ENCODE measurements at places on chromosomes 5 and 9. TPM values are rescaled to one million over a fixed set of nuclear protein-coding genes. Genes with fewer than 3 reads are reported as not detected.

Gene FOXD4
- polyA plus RNA-seq, result 0.34 TPM

Gene OSMR
- polyA plus RNA-seq, result 56.0 TPM

Gene MRPL50
- 6.3 TPM for polyA plus RNA-seq

Gene THBS4
- 1.1 TPM for polyA plus RNA-seq

Gene CHSY3
- not detected for polyA plus RNA-seq

GRCh38 chr5:96254980-96255691 lies 177.9 kb downstream of the PCSK1 start:
- H3K4me1 ChIP-seq, result peaks cover 11% of the 10 kb centered on the region
- H3K27ac ChIP-seq, result peak overlapping the region; percentile 87
- H3K4me3 ChIP-seq, result no peak overlapping the region
- no peaks in the 10 kb centered on the region for H3K36me3 ChIP-seq

DNA sequence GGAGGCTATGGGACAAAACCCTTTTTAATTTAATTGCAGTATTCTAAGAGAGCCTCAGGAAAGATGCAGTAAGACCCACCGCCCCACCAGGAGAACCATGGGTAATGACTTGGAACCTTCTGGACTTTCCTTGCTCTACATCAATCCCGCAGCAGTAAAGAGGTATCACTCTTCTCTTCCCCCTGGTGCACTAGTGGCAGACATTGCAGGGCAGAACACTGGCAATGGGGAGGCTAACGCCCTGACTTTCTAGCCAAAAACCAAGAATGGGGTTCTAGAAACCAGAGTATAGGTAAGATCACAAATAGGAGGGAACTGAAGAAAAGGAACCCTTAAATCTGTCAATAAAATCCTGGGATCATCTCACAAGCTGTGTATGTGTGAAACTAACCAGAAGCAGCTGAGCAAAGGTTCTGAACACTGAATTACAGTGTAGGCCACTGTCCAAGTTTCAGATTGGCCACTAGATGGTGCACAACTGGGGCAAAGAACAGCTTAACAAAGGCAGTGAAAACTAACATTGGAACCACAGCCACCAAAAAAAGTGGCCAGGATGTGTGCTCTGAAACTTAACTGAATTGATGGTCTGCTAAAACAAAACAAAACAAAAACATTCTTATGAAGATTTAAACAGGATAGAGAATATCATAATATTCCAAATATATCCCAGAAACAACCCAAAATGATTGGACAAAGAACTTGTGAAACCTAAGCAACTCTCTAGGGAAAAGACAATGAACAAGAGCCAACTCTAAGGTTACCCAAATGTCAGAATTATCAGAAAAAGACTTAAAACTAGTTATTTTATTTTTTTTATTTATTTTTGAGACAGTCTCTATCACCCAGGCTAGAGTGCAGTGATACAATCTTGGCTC lies 6.6 kb upstream of the FAM151B start:
- no peak overlapping the region for H3K27ac ChIP-seq
- peak; percentile 28 for DNase-seq
- no peak overlapping the region for H3K4me3 ChIP-seq
- H3K4me1 ChIP-seq, result no peaks in the 10 kb centered on the region
- no peaks in the 10 kb centered on the region for H3K27me3 ChIP-seq

DNA sequence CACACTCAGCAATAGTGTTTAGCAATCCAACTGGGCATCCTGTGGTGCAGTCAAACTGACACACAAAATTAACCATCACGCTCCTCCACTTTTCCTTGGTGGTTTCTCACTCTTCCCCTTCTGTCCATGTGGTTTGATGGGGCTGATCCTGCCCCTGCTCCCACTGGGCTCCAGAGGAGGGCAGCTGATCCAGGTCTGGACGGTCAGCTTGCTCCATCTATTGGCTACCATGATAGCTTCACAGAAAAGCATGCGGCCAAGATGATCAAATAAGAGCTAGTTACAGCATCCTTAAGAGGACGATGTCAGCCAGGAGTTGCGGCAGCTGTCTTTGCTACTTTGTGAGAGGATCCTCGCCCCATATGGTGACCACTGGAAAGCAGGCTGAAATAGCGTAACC lies 29.6 kb upstream of the RANBP17 start:
- no peaks in the 10 kb centered on the region for H3K36me3 ChIP-seq
- no peak for DNase-seq
- H3K27ac ChIP-seq, result no peak overlapping the region
- H3K4me3 ChIP-seq, result no peak overlapping the region
- H3K27me3 ChIP-seq, result no peaks in the 10 kb centered on the region

- H3K36me3 ChIP-seq, result no peaks in the 10 kb centered on the region
- H3K27ac ChIP-seq, result no peak overlapping the region
- no peaks in the 10 kb centered on the region for H3K4me1 ChIP-seq
- H3K4me3 ChIP-seq, result no peak overlapping the region
- DNase-seq, result no peak
These were observed 201.1 kb downstream of the NNT start for GRCh38 chr5:43804041-43804440.

DNA sequence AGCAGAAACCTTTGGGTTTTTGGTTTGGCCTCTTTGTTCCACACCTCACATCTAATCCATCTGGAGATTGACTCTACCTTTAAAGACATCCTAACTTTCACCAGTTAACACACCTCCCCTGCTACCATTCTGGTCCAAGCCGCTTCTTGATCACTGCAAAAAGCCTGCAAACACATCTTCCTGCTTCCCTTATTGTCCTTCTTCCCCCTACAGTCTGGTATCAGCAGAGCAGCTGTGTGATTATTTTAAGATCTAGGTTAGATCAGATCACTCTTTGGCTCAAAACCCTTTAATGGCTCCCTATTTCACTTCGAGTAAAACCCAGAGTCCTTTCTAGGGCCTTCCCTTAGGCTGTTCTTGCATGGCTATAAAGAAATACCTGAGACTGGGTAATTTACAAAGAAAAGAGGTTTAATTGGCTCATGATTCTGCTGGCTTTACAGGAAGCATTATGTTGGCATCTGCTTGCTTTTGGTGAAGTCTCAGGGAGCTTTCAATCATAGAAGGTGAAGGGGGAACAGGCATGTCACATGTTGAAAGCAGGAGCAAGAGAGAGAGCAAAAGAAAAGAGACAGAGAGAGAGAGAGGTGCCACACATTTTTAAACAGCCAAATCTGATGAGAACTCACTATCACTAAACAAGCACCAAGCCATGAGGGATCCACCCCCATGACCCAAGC lies 1.5 kb upstream of the TEX10 start:
- H3K27ac ChIP-seq, result no peak overlapping the region
- H3K4me3 ChIP-seq, result peak overlapping the region; percentile 97
- H3K4me1 ChIP-seq, result peaks cover 17% of the 10 kb centered on the region
- DNase-seq, result no peak
- peaks cover 7% of the 10 kb centered on the region for H3K36me3 ChIP-seq

GRCh38 chr5:150672884-150673275 lies 11.8 kb downstream of the MYOZ3 start:
- no peaks in the 10 kb centered on the region for H3K36me3 ChIP-seq
- H3K4me3 ChIP-seq, result peak overlapping the region; percentile 49
- H3K4me1 ChIP-seq, result peaks cover 13% of the 10 kb centered on the region
- no peak for DNase-seq

- no peak overlapping the region for H3K27ac ChIP-seq
- H3K36me3 ChIP-seq, result peaks cover 7% of the 10 kb centered on the region
- peaks cover 9% of the 10 kb centered on the region for H3K4me1 ChIP-seq
- no peaks in the 10 kb centered on the region for H3K27me3 ChIP-seq
These were observed 246.8 kb upstream of the HAPLN1 start for GRCh38 chr5:83967417-83967816.

- H3K36me3 ChIP-seq, result no peaks in the 10 kb centered on the region
- no peak overlapping the region for H3K27ac ChIP-seq
- no peaks in the 10 kb centered on the region for H3K4me1 ChIP-seq
These were observed 104.2 kb downstream of the PPARGC1B start for GRCh38 chr5:149834246-149834855.

- no peak for DNase-seq
- no peaks in the 10 kb centered on the region for H3K27me3 ChIP-seq
These were observed 4.6 kb downstream of the RAPGEF6 start for GRCh38 chr5:131630208-131630962.

GRCh38 chr5:143964919-143965318 lies 153.0 kb downstream of the HMHB1 start:
- no peaks in the 10 kb centered on the region for H3K27me3 ChIP-seq
- H3K4me3 ChIP-seq, result no peak overlapping the region
- H3K36me3 ChIP-seq, result no peaks in the 10 kb centered on the region
- no peaks in the 10 kb centered on the region for H3K4me1 ChIP-seq
- H3K27ac ChIP-seq, result no peak overlapping the region

DNA sequence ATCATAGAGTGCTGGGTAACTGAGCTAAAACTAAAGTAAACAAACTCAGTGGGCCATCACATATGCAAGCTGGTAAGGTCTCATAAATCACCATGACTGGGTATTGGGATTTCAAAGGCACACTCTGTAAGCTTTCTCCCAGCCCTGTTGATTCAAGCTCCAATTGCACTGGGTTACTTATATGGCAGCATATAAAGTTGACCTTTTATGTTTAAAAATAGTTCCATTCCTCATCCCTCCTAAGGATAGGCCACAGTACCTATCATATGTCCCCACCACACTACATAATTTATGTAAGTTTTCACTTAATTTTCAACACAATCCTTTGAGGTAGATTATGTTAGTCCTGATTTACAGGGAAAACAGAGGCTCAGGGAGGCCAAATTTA lies 438.4 kb downstream of the RAB3C start:
- peaks cover 3% of the 10 kb centered on the region for H3K4me1 ChIP-seq
- H3K27me3 ChIP-seq, result no peaks in the 10 kb centered on the region
- no peak overlapping the region for H3K4me3 ChIP-seq
- no peak for DNase-seq
- no peak overlapping the region for H3K27ac ChIP-seq

DNA sequence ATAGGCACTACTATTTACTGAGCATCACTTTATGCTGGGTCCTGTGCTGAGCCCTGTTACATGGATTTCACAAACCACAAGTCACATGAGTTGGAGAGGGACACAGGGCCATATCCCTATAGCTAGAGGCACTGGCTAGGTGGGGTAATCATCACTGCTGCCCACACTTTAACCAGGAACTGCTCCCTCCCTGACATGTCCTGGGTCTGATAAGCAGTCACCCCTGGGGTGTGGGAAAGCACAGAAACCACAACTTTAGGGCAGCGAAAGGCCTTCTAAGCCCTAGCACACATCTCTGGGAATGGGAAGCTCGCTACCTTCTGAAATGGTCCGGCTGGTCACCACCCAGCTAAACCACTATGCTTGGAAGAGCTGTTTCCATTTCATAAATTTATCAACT lies 15.0 kb downstream of the TBC1D2 start:
- H3K4me3 ChIP-seq, result no peak overlapping the region
- H3K36me3 ChIP-seq, result no peaks in the 10 kb centered on the region
- no peak for DNase-seq
- no peaks in the 10 kb centered on the region for H3K27me3 ChIP-seq
- no peak overlapping the region for H3K27ac ChIP-seq
